ENCODE measurements at places on chromosomes 6 and 20.
A peak's percentile ranks its signal among the peaks of the same experiment; 100 is the strongest.

DNA sequence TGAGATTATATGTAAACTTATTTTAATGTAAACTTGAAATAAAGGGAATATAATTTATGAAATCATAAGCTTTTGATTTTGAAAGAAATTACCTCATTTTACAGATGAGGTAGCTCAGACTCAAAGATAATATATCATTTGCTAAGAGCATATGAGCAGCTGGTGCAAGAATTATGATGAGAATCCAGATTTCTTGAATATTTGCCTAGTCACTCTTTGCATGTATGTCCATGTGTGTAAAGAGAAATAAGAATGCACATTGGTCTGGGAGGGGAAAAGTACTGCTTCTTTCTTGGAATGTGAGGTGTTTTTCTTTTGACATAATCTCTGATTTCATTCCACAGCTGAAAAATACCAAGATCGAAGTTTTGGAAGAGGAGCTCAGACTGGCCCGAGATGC, 11.1 kb upstream of the SNRNP48 start:
- no peak for DNase-seq

- no peak for DNase-seq
Measured at GRCh38 chr20:298776-299391, 1.5 kb downstream of the ZCCHC3 start.

DNA sequence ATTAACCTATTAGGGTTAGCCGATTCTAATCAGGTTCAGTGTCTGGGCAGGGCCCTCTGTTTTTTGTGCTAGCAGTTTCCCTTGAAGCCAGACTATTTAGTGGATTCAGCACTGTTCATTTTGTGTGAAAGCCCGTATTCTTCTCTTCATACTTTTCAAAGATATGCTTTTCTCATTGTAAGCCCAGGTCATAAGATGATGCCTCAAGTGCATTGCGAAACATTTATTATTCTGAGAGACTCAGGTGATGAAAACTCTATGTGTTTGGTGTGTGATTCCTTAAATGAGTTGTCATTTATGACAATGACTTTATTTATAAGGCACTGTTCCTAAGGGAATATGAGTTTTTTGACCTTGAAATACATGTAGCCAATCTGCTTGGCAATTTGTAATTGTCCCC, 851.0 kb upstream of the FLRT3 start:
- no peak for DNase-seq

- DNase-seq, result peak; percentile 26
Measured at GRCh38 chr6:56677559-56677958, 34.9 kb upstream of the DST start.

- no peak for DNase-seq
Measured at GRCh38 chr20:58599966-58600365, 51.1 kb upstream of the STX16 start.

GRCh38 chr6:109718991-109719390, 27.9 kb downstream of the FIG4 start:
- peak; percentile 27 for DNase-seq

DNA sequence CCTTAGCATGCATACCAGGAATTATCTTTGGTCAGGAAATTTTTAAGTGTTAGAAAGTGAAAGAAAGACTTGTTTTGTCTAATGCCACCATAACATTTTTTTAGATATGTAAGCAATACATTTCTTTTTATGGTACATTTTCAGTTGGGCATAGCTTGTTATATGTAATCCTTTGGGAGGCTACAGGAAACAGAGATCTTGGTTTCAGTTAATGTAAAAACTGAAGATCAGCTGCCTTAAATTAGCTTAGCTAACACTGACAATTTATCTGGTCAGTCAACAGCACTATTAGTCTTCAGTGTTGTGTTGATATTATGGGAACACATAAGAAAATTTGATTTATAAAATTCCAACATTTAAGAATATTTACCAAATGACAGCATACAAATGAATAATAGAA, 78.6 kb upstream of the SMIM8 start:
- DNase-seq, result no peak

GRCh38 chr6:11219400-11219834, 13.1 kb downstream of the NEDD9 start:
- no peak for DNase-seq

- no peak for DNase-seq
Measured at GRCh38 chr20:1577906-1578305, 20.4 kb upstream of the SIRPD start.

- no peak for DNase-seq
Measured at GRCh38 chr20:40636486-40636885, 52.5 kb downstream of the MAFB start.

DNA sequence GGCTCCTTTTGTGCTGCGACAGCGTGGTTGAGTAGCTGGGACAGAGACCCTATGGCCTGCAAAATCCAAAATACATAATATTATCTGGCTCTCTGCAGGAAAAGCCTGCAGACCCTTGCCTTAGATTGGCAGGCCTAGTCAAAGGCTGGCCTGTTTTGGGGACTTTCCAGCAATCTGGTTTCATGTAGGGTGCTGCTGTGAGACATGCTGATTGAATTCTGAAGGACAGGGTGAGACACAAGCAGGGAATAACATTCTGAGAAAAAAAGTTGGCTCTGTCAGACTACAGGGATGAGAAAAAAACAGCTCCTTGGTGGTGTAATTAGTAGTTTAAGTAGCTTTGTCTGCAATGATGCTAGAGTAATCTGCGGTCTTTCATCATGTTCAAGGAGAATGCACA, 402.7 kb upstream of the AGPAT4 start:
- DNase-seq, result no peak

DNA sequence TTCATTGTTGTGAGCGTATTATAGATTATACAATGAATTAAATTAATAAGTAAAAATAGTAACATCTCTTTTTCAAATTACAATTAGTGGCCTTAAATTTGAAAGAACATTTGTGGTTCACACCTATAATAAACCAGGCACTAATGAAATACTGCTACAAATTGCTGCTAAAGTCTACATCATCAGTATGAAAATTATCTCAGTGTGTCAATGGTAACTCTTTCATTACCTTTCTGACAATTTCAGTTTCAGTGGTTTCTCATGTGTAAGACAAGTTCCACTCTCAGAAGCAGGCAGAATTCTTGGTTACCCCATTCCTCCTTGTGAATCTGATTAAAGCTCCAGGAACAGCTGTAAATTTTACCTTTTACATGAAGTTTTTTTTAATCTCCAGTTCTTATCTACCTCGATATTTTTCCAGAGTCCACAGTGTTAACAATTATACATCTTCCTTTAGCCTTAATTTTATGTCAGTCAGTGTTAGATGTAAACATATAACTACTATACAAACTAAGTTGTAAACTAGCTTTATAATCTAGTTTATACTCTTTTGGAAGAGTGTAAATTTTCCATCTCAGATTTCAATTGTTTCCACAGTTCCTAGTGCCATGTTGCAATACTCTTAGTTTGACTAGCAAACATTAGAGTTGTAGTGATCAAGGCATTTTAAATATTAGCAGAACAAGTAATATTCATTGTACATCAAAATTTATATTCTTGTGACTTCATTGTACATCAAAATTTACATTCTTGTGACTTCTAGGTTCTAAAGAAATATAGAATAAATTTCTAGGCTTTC, 1038.4 kb downstream of the EPHA7 start:
- DNase-seq, result no peak

GRCh38 chr20:1669304-1669703, 11.7 kb upstream of the SIRPG start:
- DNase-seq, result peak; percentile 77

- DNase-seq, result no peak
Measured at GRCh38 chr6:64266351-64266821, 630.8 kb downstream of the PHF3 start.

- DNase-seq, result no peak
Measured at GRCh38 chr6:26029570-26029856, 57.7 kb upstream of the HFE start.

- no peak for DNase-seq
Measured at GRCh38 chr6:80287607-80288006, 181.1 kb downstream of the BCKDHB start.

GRCh38 chr20:56271974-56272373, 23.4 kb downstream of the MC3R start:
- no peak for DNase-seq

GRCh38 chr20:63709149-63709527, 1.3 kb downstream of the ZGPAT start:
- no peak for DNase-seq

GRCh38 chr6:73739096-73739495, 43.1 kb downstream of the CD109 start:
- peak; percentile 76 for DNase-seq

DNA sequence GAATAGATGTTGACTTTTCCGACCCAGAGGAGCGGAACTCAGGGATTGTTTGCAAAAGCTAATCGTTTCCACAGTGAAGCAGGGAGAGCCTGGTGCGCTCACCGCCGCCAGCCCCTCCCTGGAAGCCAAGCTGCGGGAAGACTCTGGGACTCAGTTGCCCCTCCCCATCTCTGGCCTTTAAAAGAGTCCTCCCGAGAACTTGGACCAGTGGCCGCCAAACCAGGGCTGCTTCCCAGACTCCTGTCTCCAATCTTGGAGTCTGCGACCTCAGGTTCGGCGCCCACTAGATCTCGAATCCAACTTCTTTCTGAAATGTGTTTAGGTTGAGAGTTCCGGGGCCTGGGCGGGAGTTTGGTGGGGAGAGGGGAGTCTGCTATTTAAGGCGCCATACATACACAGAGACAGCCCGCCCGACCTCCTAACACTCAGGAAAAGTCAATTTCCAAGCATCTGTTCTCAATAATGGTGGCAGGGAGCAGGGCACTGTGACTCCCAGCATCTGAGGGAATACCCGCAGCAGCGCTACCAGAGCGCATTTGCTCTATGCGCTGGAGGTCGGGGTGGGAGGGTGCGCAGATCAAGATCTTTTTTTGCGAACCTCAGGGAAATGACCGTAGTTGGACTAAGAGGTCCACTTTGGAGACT, 800 bp upstream of the GRIK2 start:
- DNase-seq, result no peak

DNA sequence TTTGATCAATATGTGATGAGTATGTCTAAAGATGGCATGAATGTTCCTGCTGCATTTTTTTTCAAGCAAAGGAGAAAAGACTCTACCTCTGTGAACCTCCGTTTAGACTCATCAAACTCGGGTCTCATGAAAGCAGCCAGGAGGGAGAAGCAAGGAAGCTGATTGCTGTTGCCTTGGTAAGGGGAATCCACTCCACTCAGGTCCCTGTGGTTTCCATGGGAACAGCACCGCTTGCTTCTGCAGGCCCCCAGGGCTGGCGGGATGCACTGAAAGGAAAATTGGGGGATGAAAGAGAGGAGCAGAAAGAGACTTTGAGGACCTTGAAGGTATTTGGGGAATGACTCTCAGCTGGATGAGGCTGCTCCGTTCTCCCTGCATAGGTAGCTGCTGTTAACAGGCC, 249.6 kb upstream of the RIN2 start:
- DNase-seq, result no peak

GRCh38 chr6:169409742-169410312, 156.2 kb upstream of the THBS2 start:
- DNase-seq, result peak; percentile 22

DNA sequence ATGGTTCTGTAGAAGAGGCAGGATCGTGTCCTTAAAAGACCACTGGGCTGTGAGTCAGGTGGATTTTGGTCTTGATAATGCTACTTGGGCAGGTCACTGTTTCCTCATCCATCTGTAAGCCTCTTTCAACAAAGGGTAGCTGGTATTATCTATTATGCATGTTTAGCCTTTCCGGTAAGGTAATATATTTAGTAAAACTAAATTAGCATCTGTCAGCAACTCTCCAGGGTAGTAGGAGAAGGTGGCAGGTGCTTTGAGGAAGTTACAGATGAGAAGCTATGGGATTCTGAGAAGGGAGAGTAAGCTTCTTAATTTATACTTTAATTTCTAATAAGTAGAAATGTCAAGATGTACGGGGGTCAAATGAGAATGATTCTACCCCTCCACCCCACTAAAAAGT, 86.9 kb upstream of the TGM3 start:
- DNase-seq, result no peak

- peak; percentile 49 for DNase-seq
Measured at GRCh38 chr20:35947907-35948306, 6.4 kb downstream of the SCAND1 start.

DNA sequence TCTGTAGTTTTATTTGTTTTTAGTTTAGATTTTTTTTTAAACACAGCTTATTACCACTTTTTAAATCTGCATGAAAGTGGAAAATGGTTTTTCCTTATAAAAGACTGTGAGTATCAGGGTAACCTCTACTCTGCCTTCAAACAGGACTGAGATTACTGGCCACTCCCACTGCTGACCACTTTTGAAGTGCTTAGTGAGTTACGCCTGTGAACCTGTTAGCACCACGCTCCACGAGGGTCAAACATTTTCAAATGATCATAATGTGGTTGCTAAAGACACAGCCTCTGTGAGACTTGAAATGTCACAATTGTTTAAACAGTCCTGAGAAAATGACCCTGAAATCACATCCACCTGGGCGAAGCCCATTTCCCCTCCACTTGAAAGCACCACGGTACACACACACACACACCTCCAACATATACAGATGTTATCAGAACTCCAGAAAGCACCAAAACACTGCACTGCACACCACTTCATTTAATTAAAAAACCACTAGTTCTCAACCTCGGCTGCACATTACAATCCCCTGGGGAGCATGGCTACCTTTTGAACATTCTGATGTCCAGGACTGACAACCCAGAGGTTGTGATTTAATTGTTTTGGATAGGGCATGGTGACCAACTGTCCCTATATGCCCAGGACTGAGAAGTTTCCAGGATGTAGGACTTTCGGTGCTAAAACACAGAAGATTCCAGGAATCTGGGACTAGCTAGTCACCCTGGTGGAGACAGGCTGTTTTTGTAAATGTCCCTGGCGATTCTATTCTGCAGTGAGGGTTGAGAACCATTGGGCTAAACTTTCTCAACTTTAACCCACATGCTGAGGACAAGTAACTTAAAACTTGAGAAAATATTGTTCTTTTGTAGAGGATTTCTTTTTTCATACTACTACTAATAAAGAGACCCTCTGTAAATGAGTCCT, 176.4 kb upstream of the MYLIP start:
- no peak for DNase-seq

DNA sequence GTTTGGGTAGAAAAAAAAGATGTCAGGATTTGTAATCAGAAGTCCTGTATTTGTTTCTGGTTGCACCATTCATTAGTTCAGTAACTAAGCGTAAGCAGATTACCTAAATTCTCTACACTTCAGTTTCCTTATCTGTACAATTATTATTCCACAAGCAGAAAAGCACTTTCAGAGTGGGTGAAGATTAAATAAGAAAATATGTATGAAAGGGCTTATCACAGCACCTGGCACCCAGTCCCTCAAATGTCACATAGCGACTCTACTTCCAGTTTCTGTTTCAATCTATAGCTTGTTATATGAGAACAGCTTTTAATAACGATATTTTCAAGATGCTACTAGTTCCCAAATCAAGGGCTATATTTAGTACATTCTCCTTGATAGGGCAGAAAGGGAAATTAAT, 31.4 kb downstream of the RGS17 start:
- no peak for DNase-seq

- DNase-seq, result no peak
Measured at GRCh38 chr6:43593938-43594337, 18.0 kb downstream of the POLH start.

GRCh38 chr20:10438217-10438616, 3.1 kb downstream of the SLX4IP start:
- no peak for DNase-seq

Data from fibroblast of skin of scalp (primary cell).